ENCODE measurements at places on chromosomes 5 and 9. TPM values are rescaled to one million over a fixed set of nuclear protein-coding genes. Genes with fewer than 3 reads are reported as not detected.

GRCh38 chr5:143002459-143003327 is 232.5 kb downstream of the ARHGAP26 start:
- DNase-seq: peak; percentile 22

GRCh38 chr5:96601715-96602244 is 60.4 kb upstream of the CAST start:
- peak; percentile 46 for DNase-seq

DNA sequence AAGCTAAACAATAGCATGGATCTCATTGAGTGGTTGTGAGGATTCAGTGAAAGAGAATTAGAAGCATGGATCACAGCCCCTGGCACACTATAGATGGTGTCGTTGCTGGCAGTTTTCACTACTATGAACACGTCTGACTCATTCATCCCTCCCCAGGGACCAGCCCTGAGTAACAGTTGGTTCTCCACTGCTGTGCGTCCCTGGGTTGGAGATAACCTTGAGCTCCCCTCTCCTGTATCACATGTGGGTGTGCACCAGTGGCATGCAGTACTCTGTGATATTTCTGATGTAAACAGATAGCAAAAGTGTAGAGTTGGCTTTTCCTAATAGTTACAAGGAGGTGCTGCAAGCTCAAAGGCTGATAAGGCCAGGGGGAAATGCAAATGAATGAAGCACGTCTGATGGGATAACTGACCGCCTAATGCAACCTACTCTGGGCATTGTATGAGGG is 8.8 kb upstream of the LCP2 start:
- no peak for DNase-seq

GRCh38 chr9:90904706-90905478 is 103.3 kb downstream of the SYK start:
- DNase-seq: peak; percentile 33

Gene AJM1
- total RNA-seq: 11.1 TPM

DNA sequence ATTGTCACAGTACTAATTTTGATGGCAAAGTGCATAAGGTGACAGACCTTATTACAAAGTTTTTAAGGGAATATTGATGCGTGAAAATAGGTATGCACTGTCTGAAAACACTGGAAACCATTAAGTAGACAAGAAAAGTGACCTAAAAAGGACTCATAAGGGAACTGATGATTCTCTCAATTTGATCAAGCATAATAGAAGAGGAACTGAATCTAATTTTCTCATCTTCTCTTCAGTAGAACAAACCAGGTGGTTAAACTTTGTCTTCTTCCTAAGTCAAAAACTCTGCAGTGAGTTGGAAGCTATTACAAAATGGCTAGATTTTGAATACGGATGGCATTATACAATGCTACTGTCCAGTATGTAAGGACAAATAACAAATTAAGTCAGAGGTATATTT is 53.4 kb downstream of the RNF145 start:
- DNase-seq: no peak

All from left colon (tissue), 2 donors.